Femur (tissue), 1 donor: ENCODE measurements at places on chromosomes 12 and 14.

DNA sequence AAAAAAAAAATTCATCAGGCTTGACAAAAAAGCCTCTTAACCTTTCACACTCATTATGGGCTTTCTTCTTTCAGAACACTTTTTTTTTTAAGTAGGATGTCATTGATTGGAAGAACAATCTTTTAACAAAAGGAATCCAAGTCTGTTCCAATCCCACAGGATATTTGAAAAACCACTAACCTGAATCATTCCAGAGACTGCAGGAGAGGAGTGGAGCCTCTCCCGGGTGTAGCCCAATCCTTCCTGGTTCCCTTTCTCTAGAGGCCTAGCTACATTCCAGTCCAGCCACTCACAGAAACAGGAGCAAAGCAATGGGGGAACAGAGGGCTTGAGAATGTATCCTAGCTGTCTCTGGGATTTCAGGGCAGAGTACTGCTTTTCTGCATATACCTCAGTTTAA lies 4.3 kb downstream of the MFAP5 start:
- no peak for DNase-seq

DNA sequence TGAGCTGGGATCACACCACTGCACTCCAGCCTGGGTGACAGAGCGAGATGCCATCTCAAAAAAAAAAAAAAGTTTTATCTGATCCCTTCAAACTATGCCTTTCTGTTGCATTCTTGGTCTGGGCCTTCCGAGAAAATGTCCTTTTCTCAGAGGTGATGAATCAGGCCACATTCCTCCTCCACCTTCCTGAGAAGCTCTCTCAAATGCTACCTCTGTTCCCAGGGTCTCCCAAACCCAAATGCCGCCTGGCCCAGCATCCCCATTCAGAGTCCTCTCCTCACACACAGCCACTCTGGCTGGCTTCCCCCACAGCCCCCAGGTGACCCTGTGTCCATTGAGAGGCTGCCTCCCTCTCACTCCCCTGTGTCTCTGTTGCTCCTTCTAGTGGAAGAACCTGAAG lies 19.7 kb upstream of the TMED10 start:
- DNase-seq = no peak

DNA sequence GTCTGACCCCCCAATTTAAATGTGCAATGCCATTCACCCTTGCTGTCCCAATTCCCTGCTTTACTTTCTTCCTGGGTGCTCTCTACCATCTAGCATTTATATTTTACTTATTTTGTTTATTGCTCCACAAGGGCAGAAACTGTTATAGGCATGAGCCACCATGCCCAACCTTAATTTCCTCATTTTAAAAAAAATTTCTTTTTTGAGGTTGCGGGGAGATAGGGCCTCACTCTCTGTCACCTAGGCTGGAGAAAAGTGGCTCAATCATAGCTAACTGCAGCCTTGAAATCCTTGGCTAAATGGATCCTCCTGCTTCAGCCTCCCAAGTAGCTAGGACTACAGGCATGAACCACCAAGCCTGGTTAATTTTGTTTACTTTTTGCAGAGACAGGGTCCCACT lies 13.0 kb downstream of the HPD start:
- DNase-seq = no peak

- no peak for DNase-seq
These were observed 1.8 kb downstream of the OTOGL start for GRCh38 chr12:80101126-80101525.
